ENCODE measurements at places on chromosomes 5 and 9.

DNA sequence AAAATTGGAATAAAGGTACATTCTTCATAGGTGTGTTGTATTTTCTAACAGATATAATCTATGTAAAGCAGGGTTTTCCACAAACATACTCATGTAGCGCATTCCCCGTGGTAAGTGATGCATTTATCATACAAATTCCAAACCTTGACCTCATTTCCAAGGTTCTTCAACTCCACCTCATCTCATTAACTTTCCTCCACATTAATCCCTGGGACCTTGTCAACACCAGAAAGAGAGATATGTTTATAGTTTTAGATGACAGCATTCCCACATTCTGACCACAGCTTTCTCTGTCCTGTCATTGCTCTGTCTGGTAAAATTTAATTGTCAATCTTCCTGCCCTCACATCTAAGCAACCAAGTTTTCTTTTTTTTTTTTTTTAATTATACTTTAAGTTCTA lies 415.1 kb downstream of the TMEM161B start:
- no peak for DNase-seq

DNA sequence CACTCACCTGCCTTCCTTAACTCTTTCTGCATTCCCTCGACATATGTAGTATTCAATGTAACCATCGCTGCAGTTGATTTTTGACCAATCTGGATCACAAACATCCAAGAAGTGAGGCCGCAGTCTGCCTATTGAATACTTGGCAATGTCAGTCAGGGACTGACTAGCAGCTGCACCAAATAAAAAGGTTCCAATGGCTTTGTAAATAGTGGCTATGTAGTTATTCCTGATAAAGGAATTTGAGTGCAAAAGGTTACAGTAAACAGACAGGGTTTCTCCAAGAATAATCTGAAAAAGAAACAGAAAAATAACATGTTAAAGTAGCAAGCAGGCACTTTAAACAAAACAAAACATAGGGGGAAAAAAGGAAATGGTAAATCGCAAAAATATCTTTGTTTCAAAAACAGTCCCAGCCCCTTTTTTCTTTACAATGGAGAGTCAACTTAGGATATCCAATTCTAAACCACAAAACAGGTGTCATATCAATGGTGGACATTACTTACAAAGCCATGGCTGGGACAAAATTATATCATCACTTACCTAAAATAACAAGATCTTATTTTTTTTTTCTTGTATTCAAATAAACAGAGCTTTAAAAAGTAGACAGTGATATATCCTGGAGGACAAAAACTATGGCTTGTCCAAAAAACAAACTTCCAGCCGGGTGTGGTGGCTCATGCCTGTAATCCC lies 66.8 kb downstream of the PLPP1 start:
- DNase-seq, result no peak

DNA sequence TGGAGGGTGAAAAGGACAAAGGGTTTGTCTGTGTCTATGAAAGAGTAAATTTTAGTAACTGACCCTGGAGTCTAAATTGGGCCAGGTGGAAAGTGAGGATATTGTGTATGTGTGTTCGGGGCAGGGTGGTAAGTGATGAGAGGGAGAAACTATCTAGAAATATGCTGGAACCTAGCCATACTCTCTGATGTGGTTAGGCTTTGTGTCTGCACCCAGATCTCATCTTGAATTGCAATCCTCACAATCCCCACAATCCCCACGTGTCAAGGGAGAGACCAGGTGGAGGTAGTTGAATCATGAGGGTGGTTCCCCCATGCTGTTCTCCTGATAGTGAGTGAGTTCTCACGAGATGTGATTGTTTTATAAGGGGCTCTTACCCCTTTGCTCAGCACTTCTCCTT lies 60.6 kb downstream of the COMMD10 start:
- peak; percentile 97 for DNase-seq

DNA sequence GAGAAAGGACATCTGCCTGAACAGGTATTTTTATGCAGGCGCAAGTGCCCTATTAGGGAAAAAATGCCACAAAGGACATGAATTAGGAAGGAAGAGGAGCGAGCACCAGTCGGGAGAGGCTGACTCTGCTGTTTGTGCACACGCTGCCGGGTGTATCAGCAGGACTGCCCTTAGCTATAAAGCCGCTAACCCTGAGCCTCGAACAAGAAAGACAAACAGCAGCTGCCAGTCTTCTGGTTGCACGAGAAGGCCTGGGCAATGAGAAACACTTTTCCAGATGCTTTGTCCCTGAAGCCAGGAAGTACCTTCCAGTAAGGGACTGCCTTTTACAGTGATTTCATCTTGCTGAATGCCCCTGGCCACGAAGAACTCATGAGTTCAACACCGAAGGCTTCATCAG lies 12.6 kb downstream of the QSOX2 start:
- peak; percentile 64 for DNase-seq

Measured in NCI-H69 (cell line).